ENCODE measurements at places on chromosomes 5 and 9.
A peak's percentile ranks its signal among the peaks of the same experiment; 100 is the strongest.

DNA sequence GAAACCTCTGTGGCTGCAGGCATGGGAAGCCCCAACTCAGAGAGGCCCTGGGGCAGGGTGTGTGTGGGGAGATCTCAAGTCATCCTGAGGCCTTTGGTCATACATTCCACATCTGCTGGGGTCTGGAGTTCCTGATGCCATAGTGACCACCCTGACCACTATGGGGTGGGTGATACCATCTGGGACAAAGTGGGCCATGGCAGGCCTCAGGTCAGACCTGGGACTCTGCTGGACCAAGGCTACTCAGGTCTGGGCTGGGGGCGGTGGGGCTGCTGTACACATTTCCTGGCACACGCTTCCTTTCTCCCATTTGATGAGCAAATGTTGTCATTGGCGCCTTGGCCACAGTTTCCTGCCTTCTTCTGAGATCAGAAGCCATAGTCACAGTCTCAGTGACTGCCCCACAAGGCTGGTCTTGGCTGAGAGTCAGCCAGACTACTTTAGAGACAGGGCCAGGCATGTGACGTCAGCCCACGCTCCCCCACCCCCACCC lies 15.1 kb upstream of the ACSL6 start:
- no peak for DNase-seq

GRCh38 chr9:131370638-131371037 lies 23.2 kb upstream of the PRRC2B start:
- no peak for DNase-seq

DNA sequence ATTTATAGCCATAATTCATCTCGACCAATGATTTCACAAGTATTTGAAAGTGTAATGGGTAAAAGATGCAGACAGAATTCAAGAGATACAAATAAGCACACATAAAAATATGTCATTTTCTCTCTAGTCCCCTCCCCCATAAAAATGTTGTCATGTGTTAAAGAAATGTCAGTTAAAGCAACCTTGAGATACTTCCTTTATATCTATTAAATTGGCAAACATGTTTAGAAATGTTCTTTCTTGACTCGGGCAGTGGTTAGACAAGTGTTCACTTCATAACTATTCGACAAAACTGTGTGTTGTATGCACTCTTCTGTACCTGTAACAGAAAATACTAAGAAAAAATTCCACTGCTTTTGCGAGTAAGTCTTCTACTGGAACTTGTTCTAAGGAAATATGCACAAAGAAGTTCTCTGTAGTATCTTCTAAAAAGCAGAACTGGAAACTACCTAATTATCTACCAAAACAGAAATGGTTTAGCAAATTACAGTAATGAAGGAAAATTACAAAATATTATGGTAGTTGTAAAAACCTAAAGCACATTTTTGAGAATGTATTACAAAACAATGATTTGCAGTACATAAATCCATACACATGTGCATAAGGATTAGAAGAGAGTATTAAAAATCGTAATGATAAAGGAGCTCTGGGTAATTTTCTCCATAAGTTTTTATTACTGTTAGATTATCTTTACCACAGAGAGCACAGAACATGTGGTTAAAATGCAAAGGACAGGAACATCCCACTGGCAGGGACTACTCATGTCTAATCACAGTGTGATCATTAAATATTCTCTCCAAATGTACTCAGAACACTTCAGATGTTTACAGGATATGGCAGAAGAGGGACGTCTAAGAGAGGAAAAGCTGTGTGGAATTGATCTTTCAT lies 35.9 kb downstream of the FBXW2 start:
- no peak for DNase-seq

DNA sequence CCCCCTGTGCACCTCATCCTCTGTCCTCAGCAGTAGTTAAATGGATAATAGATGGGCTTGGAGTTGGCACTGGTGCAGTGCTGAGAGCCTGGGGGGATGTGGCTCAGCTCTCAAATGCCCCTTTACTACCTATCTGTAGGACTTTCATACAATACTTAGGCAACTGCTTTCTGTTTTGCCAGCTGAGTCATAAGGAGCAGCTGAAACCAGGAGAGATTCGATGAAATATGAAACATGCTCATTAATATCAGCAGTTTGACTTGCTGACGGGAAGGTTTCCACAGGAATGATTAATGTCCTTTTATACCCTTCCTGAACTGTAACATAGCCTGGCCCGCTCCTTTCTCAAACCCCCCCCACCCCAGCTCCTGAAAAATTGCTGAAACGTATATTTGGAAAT lies 142.6 kb downstream of the SAXO1 start:
- peak; percentile 10 for DNase-seq

DNA sequence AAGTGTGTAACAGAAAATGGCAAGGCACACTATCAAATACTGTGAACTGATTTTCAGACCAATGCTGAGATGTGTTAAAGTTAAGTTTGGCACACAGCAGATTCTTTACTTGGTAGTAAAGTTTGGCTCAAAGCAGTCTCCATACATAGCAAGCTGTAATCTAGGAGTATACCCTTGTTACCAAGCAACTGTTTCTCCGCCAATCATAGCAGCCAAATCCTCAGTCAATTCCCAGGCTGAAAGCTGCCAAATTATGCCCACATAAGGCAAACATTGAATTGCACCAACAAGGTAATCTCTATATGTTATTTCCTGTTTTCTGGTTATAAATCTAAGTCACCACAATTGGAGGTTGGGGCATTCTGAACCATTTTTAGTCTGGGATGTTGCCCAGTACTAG lies 345.7 kb downstream of the DEPDC1B start:
- DNase-seq = no peak
